GM10248 (cell line): ENCODE measurements at places on chromosomes 12 and 14.

DNA sequence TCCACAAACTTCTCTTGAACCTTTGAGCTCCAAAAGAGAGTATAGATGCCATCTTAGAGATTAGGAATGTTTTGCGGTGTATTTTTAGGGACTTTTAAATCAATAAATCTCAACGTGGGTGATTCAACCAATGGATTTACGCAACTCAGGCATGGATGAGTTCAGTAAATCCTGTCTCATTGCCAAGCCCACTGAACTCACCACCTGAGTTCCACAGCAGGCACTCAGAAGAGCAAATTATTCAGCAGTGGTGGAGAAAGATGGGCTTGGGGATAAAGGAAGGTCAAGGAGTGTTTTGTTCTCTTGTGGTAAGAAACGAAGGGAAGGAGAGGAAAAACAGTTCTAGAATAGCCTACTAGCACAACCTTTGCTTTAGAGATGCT is 68.7 kb upstream of the HMGA2 start:
- no peak for DNase-seq

- no peak for DNase-seq
Observed at GRCh38 chr14:94386085-94387031, 2.0 kb downstream of the SERPINA1 start.

DNA sequence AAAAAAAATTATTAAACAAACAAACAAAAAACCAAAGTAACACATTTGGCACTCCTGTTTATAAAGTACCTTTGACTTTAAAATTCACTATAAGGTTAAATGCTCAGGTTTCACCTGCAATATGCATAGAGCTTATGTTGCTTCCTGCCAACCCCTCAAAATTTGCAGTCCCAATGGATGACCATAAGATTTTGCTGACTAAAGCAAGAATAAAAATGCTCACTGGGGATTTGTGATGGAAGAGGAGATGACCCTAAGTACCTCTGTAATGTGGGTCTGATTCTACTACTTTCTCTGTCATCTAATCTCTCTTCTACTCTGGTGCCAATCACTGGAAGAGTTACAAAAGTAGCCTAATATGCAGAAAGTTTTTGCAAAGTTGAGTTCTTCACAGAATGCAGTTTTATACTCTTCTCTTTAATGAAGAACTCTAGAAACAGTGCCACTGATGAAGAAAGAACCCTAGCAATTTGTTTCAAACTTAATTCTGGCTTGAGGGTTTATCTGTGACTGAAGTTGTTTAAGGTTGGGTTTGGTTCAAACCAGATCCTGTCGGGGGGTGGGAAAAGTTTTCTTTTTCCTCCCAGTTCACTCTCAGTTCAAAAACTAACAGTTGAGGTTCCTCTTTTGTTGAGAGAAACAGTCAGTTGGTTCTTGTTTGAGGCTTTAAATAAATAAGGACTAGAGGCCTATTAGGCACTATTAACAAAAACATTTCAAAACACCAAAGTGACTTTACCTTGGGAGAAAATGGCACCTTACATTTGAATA is 10.9 kb downstream of the WASHC3 start:
- no peak for DNase-seq

DNA sequence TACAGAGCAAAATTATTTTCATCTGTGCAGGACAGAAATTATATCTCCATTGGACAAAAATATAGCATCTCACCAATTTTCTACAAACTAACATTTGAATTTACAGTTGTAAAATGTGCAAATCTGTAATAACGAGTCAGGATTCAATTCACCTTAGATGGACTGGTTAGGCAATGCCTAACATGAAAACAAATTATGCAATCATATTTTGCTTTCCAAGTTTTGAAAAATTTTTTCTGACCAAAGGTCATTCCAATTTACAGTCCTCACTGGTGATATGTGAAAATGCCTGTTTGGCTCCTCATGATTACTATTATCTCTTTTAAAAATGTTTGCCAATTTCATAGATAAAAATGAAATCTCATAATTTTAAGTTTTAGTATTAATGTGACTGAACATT is 6.5 kb upstream of the CPM start:
- no peak for DNase-seq

- peak; percentile 23 for DNase-seq
Observed at GRCh38 chr12:38921025-38921677, 15.8 kb upstream of the CPNE8 start.

GRCh38 chr14:95340201-95340697 is 20.5 kb upstream of the CLMN start:
- no peak for DNase-seq

- DNase-seq: no peak
Observed at GRCh38 chr14:31955936-31956579, 121.0 kb upstream of the ARHGAP5 start.

DNA sequence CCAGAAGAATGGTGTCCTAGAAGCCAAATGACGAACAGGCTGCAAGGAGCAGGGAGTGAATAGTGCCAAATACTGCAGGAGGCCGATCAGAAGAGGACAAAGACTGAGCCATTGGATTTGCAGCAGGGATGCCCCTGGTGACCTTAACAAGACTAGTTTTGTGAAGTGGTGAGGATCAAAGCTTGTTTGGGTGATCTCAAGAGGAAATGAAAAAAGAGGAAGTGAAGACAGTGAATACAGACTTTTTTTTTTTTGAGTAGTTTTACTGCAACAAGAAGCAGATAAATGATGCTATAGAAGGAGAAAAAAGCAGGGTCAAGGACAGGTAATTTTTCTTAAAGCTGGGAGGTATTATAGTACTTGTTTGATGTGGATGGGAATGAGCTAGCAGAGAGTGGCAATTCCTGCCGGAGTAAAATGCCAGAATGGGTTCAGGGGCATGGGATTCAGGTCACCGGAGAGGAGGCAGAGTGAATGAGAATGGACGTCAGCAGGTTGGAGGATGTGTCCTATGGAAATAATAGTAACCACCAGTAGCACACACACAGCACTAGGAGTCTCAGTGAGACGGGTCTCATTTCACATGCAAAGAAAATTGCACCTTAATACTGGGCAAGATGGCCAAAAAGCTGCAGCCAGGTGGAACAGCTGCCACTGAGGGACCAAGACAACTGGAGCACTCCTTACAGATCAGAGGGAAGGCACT is 345.8 kb upstream of the CCDC196 start:
- DNase-seq: peak; percentile 68

- peak; percentile 81 for DNase-seq
Observed at GRCh38 chr12:111529424-111530368, 69.4 kb downstream of the ATXN2 start.

DNA sequence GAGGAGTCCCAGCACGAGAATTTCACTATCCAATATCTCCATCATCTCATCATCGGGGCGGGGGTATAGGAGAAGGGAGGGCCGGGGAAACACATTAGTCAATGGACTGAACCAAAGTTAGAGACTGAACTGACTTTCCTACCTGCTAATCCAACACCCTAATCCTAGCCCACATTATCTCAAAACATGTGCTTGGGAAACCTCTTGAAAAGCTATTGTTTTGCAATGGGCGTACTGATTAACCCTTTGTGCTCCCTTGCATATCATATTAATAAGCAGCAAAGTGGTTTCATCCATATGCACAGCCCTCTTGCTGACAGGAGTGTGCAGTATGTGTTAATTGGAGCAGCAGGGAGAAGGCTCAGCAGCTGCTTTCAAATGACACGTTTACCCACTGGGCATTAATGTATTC is 125.7 kb upstream of the GRIP1 start:
- no peak for DNase-seq

- peak; percentile 64 for DNase-seq
Observed at GRCh38 chr12:11765817-11766794, 116.6 kb downstream of the ETV6 start.

DNA sequence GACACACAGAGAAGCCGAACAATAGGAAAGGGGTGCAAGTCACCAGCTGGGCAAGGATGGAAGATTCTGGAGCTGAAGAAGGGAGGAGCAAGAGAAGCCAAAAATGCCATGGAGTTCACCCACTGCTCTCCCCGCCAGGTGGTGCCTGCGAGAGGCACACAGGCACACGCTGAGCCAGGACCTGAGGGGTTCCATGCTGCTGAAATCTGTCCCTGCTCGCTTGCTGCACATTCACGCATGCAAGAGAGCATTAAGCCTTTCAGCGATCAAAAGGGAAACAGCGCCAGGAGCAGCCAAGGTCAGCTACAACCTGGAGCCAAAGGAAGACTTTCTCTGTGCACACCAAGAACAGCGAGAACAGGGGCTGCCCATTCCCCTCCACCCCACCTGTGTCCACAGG is 104.1 kb downstream of the ANO2 start:
- no peak for DNase-seq

GRCh38 chr14:89061696-89062095 is 237.2 kb downstream of the TTC8 start:
- DNase-seq: no peak

DNA sequence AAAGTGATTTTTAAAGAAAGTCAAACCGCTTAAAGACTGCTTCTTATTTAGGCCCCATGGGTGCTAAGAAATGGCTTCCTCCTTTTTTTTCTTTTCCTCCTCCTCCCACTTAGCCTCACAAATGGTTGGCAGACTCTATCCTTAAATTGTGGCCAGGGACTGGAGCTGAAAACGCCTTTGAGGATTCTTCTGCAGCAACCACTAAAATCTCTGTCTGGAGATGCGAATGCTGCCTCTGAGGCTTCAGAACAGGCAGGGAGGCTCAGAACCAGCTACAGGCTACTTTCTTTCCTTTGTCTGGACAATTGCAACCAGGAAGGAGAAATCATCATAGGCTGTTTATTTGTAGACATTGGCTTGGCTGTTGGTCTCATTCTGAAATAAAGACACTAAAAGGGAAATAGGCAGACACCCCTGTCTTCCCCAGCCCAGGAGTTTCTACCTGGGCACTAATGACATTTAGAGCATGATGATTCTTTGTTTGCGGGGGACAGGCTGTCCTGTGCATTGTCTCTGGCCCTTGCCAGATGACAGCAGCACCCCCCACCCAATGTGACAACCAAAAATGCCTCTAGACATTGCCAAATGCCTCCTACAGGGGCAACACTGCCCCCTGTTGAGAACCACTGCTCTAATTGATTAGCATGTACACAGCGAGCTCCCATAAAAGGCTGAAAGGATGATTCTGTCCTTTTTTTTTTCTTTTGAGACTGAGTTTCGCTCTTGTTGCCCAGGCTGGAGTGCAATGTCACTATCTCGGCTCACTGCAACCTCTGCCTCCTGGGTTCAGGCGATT is 50.3 kb downstream of the MAP1LC3B2 start:
- DNase-seq: no peak

- peak; percentile 42 for DNase-seq
Observed at GRCh38 chr12:848173-848865, 95.9 kb downstream of the WNK1 start.

DNA sequence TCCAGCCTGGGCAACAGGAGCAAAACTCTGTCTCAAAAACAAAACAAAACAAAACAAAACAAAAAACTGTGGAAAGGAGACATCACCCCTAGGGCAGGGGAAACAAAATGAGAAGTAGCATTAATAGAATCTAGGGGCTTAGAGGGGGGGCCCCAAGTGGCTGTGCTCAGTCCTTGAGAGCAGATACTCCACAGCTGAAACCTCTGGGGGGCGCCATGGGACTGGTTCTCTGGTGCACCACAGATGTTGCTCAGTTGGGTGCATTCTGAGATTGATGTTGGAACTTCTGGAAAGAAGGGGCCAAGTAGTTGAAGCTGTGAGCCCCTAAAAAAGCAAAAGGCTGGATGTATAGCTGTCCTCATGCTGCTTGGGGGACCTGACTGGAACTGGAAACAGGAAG is 11.8 kb upstream of the SYNE2 start:
- no peak for DNase-seq

DNA sequence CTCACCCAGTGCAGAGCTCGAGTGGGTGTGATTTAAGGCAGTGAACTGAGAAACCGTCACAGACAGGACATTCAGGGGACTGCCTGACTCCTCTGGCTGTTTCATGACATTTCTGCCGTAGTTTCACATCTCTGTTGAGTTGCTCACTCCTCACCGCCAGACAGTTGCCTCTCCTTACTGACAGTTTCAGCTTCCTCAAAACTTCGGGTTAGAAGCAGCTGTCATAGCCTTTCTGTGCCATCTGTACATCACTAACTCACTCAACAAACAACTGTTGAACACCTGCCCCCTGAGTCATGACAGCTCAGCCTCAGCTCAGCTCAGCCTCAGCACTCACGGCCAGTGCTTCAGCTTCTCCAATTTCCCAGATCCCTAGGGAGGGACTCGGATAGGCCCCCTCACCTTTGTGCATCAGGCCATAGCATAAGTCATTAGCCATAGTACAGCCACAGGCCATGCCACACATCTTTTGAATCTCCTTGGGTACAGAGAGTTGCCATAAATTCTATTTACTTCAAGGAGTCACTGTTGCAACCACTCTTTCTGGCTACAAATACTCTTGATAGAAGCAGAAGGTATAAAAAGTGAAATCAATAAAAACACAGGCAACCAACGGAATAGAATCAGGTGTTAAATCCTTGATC is 6.2 kb upstream of the SLC15A4 start:
- DNase-seq: peak; percentile 78

DNA sequence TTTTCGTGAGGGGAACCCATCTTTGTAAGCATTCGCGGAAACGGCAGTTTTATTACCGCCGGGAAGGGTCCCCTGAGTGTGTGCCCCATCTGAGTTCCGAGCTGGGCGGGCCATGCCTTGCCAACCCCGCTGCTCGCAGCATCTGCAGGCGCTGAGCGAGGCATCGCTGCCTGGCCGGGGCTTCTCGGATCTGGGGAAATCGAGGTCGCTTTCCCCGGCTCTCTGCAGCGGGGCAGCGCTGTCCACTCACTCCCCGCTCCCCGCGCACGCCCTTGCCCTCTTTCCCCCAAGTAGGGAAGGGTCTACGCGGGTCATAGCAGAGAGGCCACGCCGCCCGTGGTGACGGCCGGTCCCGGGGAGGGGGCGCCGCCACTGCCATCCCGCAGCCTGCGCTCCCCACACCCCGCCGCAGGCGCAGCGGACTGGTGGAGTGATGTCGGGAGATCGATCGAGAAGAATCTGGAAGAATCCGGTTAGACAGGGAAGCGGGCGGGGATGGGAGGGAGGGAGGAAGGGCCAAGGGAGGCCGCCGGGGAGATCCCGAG is 507 bp upstream of the FKBP4 start:
- DNase-seq: no peak

DNA sequence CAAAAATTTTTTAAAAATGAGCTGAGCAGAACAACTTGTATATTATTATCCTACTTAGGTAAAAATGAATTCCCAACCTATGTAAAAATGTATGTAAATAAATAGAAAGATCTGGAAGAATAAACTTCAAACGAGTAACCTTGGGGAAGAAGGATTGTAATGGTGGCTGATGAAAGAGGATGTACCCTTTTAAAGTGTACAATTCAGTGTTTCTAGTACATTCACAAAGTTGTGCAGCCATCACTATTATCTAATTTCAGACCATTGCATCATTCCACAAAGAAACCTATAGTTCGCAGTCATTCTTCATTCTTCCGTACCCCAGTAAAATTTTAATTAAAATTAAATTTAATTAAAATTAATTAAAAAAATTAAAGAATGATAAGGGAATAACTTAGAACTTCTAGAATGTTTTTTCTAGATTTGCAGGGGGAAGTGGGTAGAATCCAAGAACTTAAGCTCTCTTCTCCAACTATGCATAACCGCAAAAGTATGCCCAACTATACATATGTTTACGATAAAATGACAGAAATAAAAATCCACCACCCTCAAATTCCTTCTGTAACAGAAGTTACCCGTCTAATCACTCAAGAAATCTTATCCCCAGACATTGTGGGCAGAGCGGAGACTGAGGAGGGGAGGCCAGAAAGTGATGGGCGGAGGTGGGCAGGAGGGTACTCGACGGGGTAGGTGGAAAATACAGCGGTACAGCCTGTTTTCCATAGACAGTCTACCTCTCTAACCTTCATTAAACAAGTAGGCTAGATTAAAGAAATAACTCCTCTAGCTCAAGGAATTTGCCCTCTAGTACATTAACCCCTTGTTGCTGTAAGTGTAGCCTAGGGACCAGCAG is 921 bp downstream of the DEPDC4 start:
- no peak for DNase-seq

- DNase-seq: no peak
Observed at GRCh38 chr12:40569626-40570179, 122.5 kb upstream of the CNTN1 start.
